ENCODE measurements at places on chromosomes 7 and 10.

GRCh38 chr7:43071604-43072003 is 40.8 kb upstream of the HECW1 start:
- peak; percentile 16 for DNase-seq

GRCh38 chr10:76436981-76437380 is 1005.6 kb downstream of the LRMDA start:
- DNase-seq, result no peak

GRCh38 chr10:87702260-87702972 is 42.7 kb downstream of the PAPSS2 start:
- DNase-seq, result no peak

DNA sequence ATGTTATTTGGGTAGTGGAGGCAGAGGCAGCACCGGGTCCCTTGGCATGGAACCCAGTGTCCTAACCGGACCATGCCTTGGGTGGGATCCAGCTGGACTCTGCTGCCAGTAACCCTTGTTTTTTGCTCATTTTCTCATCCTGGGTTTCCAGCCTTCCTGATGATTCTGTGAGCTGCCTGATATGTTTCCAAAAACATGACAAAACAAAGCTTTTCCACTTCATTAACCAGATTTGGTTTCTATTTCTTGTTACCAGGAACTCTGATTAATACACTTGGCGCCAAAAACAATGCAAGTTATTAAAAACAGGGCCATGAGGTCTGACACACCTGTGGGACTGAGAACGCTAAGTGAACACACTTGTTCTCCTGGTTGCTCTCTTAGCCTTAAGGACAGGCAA is 32.8 kb upstream of the DLG5 start:
- DNase-seq, result no peak

DNA sequence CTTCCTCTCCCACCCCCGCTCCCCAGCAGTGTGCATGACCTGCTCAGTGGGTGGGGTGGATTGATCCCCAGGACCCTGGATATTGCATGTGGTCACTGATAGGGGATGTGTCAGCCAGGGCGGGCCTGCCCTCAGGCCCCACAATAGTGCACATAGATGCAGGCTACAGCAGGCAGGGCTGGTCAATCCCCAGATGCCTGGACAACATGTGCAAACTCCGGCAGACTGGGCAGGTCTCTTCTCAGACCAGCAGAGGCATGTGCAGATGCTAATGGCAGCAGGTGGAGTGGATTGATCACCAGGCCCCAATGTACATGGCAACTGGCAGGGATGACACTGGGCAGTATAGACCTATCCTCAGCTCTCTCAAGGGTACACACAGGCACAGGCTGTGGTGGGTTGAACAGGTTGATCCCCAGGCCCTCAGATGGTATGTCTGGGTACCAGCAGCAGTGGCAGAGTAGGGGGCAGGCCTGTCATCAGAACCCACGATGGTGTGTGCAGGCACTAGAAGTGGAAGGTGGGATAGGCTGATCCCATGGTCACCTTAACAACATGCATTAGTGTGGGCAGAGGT is 98.6 kb downstream of the LANCL2 start:
- DNase-seq, result no peak
